Activated CD8-positive, alpha-beta memory T cell treated with anti-CD3 and anti-CD28 coated beads, Interleukin-2, amount 10 ng/mL, durations not matched to agents 7 days and 5 days (primary cell): ENCODE measurements at places on chromosomes 7 and 10.
A peak's percentile ranks its signal among the peaks of the same experiment; 100 is the strongest.

GRCh38 chr10:31804352-31804810 is 124.2 kb downstream of the ARHGAP12 start:
- H3K27ac ChIP-seq = no peak overlapping the region
- H3K4me1 ChIP-seq = peaks cover 12% of the 10 kb centered on the region
- no peaks in the 10 kb centered on the region for H3K27me3 ChIP-seq

DNA sequence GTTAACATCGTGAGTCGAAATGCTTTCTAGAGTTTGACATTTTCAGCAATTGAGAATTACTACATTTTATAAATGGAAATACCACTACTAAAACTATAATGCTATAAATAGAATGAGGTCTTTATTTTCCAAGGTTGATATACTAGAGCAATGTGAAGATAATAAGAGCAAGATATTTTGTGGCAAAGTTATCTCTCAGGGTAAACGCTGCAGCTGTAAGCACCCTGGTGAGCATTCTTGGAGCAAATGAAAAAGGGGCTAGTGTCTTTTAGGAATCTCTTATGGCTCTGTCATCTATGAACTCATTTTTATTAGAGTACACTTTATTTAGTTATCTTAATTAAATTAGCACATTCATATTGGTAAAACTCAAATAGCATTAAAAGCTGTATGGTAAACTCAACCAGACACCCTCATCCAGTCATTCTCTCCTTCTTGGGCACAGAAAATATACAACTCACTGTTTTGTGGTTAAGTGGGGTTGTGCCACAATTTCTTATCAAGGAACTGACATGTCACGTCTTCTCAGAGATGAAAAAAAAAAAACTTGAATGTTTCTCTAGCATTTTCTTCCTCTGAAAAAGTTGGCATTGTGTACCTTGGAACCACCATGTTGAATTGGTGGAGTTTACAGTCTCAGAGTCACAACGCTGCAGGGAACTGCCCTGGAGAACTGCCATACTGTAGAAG is 289.5 kb upstream of the PFKP start:
- H3K4me3 ChIP-seq = no peak overlapping the region
- DNase-seq = no peak
- H3K4me1 ChIP-seq = no peaks in the 10 kb centered on the region
- no peaks in the 10 kb centered on the region for H3K27me3 ChIP-seq
- no peak overlapping the region for H3K27ac ChIP-seq
- H3K36me3 ChIP-seq = no peaks in the 10 kb centered on the region

DNA sequence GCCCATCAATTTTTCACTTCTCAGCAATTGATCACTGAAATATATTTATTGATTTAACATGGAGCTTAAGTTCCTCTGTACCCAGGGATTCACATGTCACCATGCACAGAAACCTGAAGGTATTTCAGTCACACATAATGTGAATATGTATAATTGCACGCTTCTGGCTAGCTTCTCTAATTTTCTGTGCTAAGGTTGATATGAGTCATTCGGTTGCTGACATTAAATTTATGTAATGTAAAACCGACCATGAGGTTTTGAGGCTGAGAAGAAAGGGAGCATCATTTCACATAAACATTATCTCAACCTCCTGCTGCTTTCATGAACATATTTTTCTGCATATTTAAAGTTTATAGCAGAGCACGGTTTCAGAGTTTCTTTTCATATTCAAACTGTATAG is 381.0 kb upstream of the TPK1 start:
- no peaks in the 10 kb centered on the region for H3K27me3 ChIP-seq
- H3K4me1 ChIP-seq = no peaks in the 10 kb centered on the region
- no peaks in the 10 kb centered on the region for H3K36me3 ChIP-seq
- no peak for DNase-seq
- no peak overlapping the region for H3K27ac ChIP-seq

- peaks cover 6% of the 10 kb centered on the region for H3K27me3 ChIP-seq
- H3K4me1 ChIP-seq = no peaks in the 10 kb centered on the region
- no peak overlapping the region for H3K27ac ChIP-seq
- no peaks in the 10 kb centered on the region for H3K36me3 ChIP-seq
- no peak overlapping the region for H3K4me3 ChIP-seq
- DNase-seq = no peak
These were observed 290.6 kb downstream of the FRMD4A start for GRCh38 chr10:14039968-14040668.

- DNase-seq = no peak
- H3K27me3 ChIP-seq = peaks cover 10% of the 10 kb centered on the region
- H3K4me1 ChIP-seq = no peaks in the 10 kb centered on the region
- H3K36me3 ChIP-seq = no peaks in the 10 kb centered on the region
These were observed 114.1 kb upstream of the PDLIM1 start for GRCh38 chr10:95404864-95405263.

- H3K4me3 ChIP-seq = no peak overlapping the region
- peak; percentile 79 for DNase-seq
- peak overlapping the region; percentile 64 for H3K27ac ChIP-seq
- H3K36me3 ChIP-seq = no peaks in the 10 kb centered on the region
These were observed 96.7 kb downstream of the HTR5A start for GRCh38 chr7:155166673-155167370.

GRCh38 chr7:82549616-82550285 is 106.2 kb upstream of the CACNA2D1 start:
- no peak for DNase-seq
- H3K36me3 ChIP-seq = no peaks in the 10 kb centered on the region
- no peaks in the 10 kb centered on the region for H3K4me1 ChIP-seq

GRCh38 chr7:156895024-156895780 is 2.2 kb upstream of the LMBR1 start:
- H3K27me3 ChIP-seq = peaks cover 4% of the 10 kb centered on the region
- DNase-seq = peak; percentile 63

GRCh38 chr10:6868036-6868725 is 288.1 kb upstream of the PRKCQ start:
- no peak for DNase-seq
- H3K27me3 ChIP-seq = peaks cover 34% of the 10 kb centered on the region
- H3K4me3 ChIP-seq = no peak overlapping the region
- no peak overlapping the region for H3K27ac ChIP-seq

DNA sequence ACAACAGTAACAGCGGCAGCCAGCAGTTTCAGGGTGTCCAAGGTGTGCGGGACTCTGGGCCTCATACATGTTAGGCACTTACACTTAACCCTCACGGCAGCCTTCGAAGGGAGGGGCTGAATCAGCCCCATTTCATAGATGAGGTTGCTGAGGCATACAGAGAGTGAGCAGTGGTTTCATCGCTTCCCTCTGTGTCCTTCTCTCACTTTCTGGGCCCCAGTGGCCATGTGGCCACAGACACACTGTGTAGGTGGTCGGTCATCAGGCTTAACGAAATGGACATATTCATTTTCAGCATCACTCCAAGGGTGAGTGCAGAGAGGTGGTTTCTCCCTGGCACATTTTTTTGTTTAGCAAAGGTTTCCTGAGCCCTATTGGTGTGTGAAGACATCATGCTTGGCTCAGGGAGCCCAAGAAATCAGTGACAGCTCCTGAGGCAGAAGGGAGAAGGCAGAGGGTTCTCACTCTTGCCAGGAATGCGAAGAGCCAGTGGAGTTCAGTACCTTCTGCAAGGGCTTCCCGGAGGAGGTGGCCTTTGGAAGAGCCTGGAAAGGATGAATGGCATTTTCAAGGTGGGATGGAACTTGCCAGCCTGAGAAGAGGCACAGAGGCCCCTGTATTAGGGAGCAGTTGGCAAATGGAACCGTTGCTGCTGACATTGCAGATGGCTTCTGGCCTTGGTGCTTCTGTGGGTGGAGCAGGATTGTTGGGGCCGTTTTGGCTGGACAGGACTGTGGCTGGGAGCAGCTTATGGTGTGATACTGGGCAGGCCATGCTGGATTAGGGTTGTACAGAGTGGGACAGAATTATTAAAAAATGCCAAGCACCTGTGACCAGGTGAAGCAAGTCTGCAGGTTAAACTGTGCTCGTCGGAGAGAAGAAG is 61.7 kb upstream of the PPIF start:
- H3K4me3 ChIP-seq = peak overlapping the region; percentile 66
- H3K27ac ChIP-seq = peak overlapping the region; percentile 95
- DNase-seq = peak; percentile 91
- peaks cover 69% of the 10 kb centered on the region for H3K4me1 ChIP-seq
- peaks cover 22% of the 10 kb centered on the region for H3K36me3 ChIP-seq

DNA sequence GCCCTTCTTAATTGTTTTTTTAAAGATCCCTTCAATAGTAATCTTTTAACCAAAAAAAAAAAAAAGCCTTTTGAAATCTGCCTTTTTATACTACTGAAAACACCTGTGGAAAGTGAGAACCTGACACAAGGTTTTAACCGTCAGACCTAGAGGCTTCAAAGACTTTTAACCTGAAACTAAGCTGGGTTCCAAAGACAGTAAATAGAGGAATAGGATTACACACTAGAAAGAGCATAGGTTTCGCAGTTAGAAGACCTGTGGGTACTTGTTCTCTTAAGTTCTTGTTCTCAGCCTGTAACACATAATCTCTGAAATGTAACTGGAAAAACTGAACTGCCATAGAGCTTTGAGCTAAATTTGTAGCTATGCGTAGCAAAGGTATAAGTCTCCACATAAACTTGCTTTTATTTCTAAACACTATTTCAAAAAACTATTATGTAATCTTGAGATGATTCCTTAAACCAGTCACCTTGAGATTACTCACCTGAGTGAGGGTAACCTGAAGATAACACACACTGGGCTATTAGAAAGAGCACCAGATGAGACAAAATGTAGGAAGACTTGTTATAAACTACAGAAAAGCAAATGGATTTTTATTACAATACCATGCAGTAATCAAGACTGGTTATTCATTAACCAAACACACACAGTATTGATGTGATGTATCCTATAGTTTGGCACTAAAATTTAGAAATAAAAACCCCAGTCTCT is 196.6 kb upstream of the FRMD4A start:
- H3K4me1 ChIP-seq = peaks cover 55% of the 10 kb centered on the region
- no peaks in the 10 kb centered on the region for H3K27me3 ChIP-seq
- no peak overlapping the region for H3K27ac ChIP-seq
- peaks cover 41% of the 10 kb centered on the region for H3K36me3 ChIP-seq

DNA sequence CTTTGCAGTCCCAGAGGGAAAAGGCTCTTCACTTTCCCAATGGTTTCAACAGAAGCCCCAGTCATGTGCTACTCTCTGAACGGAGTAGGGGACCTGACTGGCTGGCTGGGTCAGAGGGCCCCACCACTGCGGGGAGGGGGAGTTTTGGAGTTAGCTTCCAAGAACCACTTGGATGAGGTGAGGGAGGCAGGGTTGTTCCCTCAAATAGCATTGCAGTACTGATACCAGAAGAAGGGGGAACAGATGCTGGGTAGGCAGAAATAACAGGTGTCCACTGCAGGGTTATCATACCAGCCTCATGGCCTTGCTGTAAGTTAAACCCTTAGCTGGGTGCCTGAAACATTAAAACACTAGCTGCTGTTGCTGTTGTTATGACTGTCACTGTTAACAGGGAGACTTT is 131.3 kb downstream of the UBE2H start:
- H3K4me3 ChIP-seq = no peak overlapping the region
- H3K4me1 ChIP-seq = peaks cover 9% of the 10 kb centered on the region
- no peak for DNase-seq
- H3K36me3 ChIP-seq = peaks cover 5% of the 10 kb centered on the region

- H3K4me1 ChIP-seq = no peaks in the 10 kb centered on the region
- no peak for DNase-seq
- no peaks in the 10 kb centered on the region for H3K36me3 ChIP-seq
- H3K4me3 ChIP-seq = no peak overlapping the region
These were observed 741.4 kb upstream of the POT1 start for GRCh38 chr7:125670926-125671572.

- H3K36me3 ChIP-seq = peaks cover 2% of the 10 kb centered on the region
- H3K4me1 ChIP-seq = no peaks in the 10 kb centered on the region
- H3K4me3 ChIP-seq = no peak overlapping the region
- no peak for DNase-seq
- H3K27ac ChIP-seq = no peak overlapping the region
- no peaks in the 10 kb centered on the region for H3K27me3 ChIP-seq
These were observed 13.0 kb downstream of the ZWINT start for GRCh38 chr10:56348101-56348500.

- H3K4me1 ChIP-seq = no peaks in the 10 kb centered on the region
- H3K27ac ChIP-seq = no peak overlapping the region
- H3K4me3 ChIP-seq = no peak overlapping the region
- H3K27me3 ChIP-seq = peaks cover 13% of the 10 kb centered on the region
- DNase-seq = no peak
These were observed 258.2 kb downstream of the FRMD4A start for GRCh38 chr10:14072541-14072940.

- no peak overlapping the region for H3K27ac ChIP-seq
- H3K4me1 ChIP-seq = no peaks in the 10 kb centered on the region
- no peak for DNase-seq
- no peaks in the 10 kb centered on the region for H3K27me3 ChIP-seq
- no peak overlapping the region for H3K4me3 ChIP-seq
These were observed 98.6 kb upstream of the FGFR2 start for GRCh38 chr10:121696854-121697253.

GRCh38 chr10:22340329-22341189 is 4.7 kb upstream of the SPAG6 start:
- H3K27me3 ChIP-seq = peaks cover 75% of the 10 kb centered on the region
- peaks cover 4% of the 10 kb centered on the region for H3K36me3 ChIP-seq
- H3K27ac ChIP-seq = peak overlapping the region; percentile 94
- peak overlapping the region; percentile 77 for H3K4me3 ChIP-seq

- no peaks in the 10 kb centered on the region for H3K27me3 ChIP-seq
- H3K36me3 ChIP-seq = peaks cover 46% of the 10 kb centered on the region
- no peak overlapping the region for H3K27ac ChIP-seq
- DNase-seq = no peak
These were observed 18.6 kb downstream of the NUDCD3 start for GRCh38 chr7:44471850-44472249.

DNA sequence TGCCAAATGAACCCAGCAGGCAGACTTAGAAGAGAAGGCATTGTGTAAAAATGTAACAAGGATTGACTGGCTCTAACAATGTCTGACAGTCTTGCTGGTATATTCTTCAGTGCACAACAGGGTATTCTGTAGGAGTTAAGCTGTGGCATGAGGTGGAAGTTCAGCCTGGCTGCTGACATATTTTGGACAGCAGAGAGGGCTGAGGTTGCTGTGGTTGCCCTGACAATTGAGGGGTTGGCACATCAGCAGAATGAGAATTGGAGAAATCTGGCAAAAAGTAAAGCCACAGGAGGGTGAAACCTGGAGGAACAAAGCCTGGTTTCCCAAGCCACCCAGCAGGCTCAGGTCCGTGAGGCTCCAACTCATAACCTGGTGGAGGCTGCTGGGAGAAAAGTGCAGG is 220.2 kb downstream of the JAZF1 start:
- no peaks in the 10 kb centered on the region for H3K4me1 ChIP-seq
- H3K27me3 ChIP-seq = no peaks in the 10 kb centered on the region

GRCh38 chr10:130638991-130639390 is 502.8 kb downstream of the GLRX3 start:
- no peak overlapping the region for H3K27ac ChIP-seq
- no peak overlapping the region for H3K4me3 ChIP-seq
- no peak for DNase-seq
- H3K36me3 ChIP-seq = no peaks in the 10 kb centered on the region
- peaks cover 4% of the 10 kb centered on the region for H3K27me3 ChIP-seq

DNA sequence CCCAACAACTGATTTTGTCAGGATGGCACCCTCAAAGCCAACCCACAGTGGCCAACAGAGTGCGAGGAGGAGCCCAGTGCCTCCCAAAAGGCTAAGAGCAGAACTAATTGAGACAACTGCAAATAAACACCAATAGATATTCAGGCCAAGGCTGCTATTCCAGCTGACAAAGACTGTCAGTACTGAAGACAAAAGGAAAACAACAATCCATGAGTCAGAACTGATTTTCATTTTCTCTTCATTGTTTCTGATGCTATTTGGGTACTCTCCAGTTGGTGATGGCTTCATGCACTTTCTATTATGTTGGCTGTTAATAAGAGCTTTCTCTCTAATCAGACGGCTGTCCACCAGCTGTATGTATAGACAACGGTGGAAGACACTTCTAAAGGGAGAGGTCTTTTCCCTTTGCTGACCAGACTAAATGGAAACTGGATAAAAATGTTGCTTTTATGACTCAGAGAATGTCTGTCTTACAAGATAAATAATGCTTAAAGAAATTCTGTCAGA is 515.9 kb downstream of the PARD3 start:
- no peak overlapping the region for H3K4me3 ChIP-seq
- H3K27ac ChIP-seq = no peak overlapping the region
- no peaks in the 10 kb centered on the region for H3K27me3 ChIP-seq
- H3K36me3 ChIP-seq = no peaks in the 10 kb centered on the region
